ENCODE measurements at places on chromosomes 16 and 17.

DNA sequence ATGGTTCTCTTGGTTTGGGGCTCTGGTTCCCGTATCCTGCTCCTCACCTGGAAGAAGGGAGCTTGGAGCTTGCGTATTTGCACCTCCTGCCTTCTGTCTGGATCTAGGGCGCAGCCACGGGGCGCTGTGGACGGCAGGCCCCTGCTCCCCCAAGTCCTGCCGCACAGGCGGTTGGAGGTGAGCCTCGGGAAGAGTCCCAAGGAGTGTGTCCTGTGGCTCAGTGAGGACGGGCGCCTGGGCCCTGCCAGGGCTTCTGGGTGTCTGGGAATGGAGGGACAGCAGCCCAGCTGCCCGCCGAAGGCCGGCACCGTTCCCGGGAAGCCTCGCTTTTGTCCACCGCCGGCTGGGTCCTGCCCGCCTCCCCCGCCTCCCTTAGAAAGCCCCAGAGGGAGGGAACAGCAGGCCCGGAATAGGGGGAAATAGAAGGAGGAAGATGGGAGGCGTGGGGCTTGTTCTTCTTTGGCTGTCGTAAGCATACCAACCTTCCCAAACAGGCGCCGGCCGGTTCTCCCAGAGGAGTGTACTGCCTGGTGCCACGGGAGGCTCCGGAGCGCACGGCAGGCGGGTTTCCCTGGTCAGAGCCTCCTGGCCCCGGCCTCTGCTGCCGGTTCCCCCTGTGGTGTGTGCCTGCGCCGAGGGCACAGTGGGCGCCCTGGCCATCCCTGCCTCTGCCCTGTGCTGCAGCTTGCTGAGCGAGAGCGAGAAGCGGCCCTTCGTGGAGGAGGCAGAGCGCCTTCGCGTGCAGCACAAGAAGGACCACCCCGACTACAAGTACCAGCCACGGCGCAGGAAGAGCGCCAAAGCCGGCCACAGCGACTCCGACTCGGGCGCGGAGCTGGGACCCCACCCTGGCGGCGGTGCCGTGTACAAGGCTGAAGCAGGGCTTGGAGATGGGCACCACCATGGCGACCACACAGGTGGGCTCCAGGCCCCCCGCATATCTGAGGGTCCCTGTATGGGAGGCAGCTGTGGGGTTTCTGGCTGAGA, 1.8 kb downstream of the SOX8 start:
- H3K27me3 ChIP-seq: peaks cover 28% of the 10 kb centered on the region
- H3K4me3 ChIP-seq: peak overlapping the region; percentile 79
- H3K36me3 ChIP-seq: no peaks in the 10 kb centered on the region

DNA sequence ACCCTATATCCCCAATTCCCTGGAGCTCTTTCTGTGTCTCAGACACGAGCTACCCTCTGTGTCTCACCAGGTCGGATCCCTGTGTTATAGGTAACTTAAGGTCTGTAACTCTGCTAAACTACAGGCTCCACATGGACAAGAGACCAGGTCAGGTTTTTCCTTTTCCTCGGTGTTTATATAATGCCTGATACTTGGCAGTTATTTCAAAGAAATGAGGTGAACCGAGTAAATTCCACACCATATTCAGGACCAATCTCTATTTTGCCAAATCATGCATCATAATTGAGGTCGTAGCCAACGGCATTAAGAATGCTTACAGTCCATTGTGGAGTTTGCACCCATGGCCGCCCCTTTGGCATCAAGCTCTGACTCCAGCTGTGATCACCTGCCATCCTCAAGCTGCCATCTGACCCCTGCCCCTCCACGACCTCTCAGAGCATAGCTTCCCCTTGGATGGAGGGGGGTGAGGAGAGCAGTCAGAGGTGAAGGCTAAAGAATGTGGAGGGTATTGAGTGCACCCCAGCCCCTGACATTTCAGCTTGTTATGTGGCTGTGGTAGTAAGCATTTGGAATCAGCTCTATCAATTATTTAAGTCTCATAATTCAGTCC, 434.7 kb upstream of the RBFOX1 start:
- H3K36me3 ChIP-seq: no peaks in the 10 kb centered on the region
- H3K4me1 ChIP-seq: peaks cover 11% of the 10 kb centered on the region
- peaks cover 31% of the 10 kb centered on the region for H3K27me3 ChIP-seq

DNA sequence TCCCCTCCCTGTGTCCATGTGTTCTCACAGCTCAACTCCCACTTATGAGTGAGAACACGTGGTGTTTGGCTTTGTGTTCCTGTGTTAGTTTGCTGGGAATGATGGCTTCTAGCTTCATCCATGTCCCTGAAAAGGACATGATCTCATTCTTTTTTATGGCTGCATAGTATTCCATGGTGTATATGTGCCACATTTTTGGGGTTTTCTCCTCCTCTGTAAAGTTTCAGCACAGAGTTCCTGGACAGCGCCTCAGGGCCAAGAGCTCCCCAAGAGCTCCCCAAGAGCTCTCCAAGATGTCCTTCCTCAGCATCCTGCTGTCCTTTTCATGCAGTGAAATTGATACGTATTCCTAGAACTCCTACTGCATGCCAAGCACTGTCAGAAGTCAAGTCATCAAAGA, 6.9 kb upstream of the ABAT start:
- H3K27me3 ChIP-seq: peaks cover 30% of the 10 kb centered on the region
- H3K27ac ChIP-seq: no peak overlapping the region
- no peaks in the 10 kb centered on the region for H3K4me1 ChIP-seq
- no peak overlapping the region for H3K4me3 ChIP-seq
- H3K36me3 ChIP-seq: no peaks in the 10 kb centered on the region
- DNase-seq: no peak

- no peaks in the 10 kb centered on the region for H3K27me3 ChIP-seq
- no peak overlapping the region for H3K27ac ChIP-seq
- no peak for DNase-seq
- peaks cover 22% of the 10 kb centered on the region for H3K4me1 ChIP-seq
Measured at GRCh38 chr16:82136956-82137821, 32.8 kb downstream of the MPHOSPH6 start.

DNA sequence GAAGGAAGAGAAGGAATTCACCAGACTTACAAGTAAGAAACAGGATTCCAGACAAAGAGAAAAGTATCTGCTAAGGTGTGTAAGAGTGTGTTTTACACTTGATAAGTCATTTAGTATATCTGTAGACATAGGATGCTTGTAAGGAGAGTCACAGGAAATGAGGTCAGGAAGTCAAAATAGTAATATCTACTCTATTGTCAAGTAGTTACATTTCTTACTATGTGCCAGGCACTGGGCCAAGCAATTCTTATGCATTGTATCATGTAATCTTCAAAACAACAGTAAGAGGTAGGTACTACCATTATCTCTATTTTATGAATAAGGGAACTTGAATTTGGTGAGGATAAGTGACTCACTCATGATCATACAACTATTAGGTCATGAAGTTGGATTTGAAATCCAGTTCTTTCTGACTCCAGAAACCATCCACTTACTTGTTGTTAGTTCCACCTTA, 129.1 kb downstream of the SNX11 start:
- no peaks in the 10 kb centered on the region for H3K27me3 ChIP-seq
- H3K36me3 ChIP-seq: peaks cover 5% of the 10 kb centered on the region
- no peak overlapping the region for H3K27ac ChIP-seq
- DNase-seq: no peak

DNA sequence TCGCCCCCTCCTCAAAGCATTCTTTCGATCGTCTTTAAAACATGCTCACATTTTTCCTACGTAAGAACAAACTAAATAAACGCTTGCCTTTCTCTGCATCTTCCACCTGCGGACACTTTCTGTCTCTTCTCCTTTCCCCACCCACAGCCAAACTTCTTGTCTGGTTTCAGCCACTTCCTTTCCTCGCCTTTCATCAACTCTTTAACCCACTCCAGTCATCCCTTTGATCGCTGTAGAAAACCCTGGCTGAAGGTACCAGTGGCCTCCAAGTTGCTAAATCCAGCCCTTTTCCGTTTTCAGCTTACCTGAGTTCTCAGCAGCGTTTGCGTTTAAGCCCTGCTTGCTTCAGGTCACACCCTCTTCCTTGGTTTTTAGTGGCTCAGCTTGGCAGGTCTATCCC, 483 bp downstream of the RPA1 start:
- H3K36me3 ChIP-seq: peaks cover 37% of the 10 kb centered on the region
- H3K27ac ChIP-seq: peak overlapping the region; percentile 52
- H3K27me3 ChIP-seq: peaks cover 2% of the 10 kb centered on the region
- peaks cover 44% of the 10 kb centered on the region for H3K4me1 ChIP-seq
- peak overlapping the region; percentile 95 for H3K4me3 ChIP-seq

GRCh38 chr16:85610446-85611193, 2.5 kb upstream of the GSE1 start:
- H3K4me1 ChIP-seq: peaks cover 55% of the 10 kb centered on the region
- peak; percentile 96 for DNase-seq
- peaks cover 22% of the 10 kb centered on the region for H3K27me3 ChIP-seq
- peak overlapping the region; percentile 72 for H3K4me3 ChIP-seq
- H3K27ac ChIP-seq: no peak overlapping the region

DNA sequence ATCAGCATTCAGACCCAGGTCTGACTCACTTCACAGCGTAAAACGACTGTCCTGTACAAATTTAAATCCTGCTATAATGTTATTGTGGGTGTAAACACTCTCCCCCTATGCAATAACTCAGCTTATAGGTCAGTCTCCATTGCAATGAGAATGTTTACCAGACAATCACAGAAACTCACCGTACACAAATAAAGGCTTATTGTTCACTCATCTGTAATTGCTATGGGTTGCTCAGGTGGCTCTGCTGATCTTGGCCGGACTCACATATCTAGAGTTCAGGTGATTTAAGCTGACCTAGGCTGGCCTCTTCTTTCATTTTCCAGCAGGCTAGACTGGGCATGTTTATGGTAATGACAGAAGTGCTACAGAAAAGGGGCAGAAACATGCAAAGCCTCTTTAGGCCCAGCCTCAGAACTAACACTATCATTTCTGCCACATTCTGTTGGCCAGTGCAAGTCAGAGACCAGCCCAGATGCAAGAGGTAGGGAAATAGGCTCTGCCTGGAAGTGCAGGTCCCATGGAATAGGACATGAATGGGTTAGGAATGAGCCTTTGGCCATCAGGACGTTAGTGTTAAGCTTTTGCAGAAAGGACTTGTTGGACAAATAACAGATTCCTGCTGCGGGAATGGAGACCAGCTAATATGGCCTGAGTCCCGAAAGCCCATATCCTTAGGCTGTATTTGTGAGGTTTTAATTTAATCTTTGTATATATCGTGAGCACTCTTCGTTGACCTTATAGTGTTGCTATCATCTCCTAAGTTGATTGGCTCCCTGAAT, 44.0 kb downstream of the HLF start:
- H3K4me1 ChIP-seq: no peaks in the 10 kb centered on the region
- no peak overlapping the region for H3K4me3 ChIP-seq
- peaks cover 5% of the 10 kb centered on the region for H3K27me3 ChIP-seq
- H3K27ac ChIP-seq: no peak overlapping the region
- DNase-seq: no peak

GRCh38 chr17:8488901-8489300, 53.2 kb downstream of the NDEL1 start:
- H3K27me3 ChIP-seq: no peaks in the 10 kb centered on the region
- no peak overlapping the region for H3K27ac ChIP-seq
- no peaks in the 10 kb centered on the region for H3K4me1 ChIP-seq

GRCh38 chr17:3669548-3669947, 936 bp downstream of the EMC6 start:
- peak overlapping the region; percentile 99 for H3K4me3 ChIP-seq
- DNase-seq: no peak

- H3K4me1 ChIP-seq: peaks cover 37% of the 10 kb centered on the region
- DNase-seq: no peak
- no peaks in the 10 kb centered on the region for H3K27me3 ChIP-seq
Measured at GRCh38 chr16:12245921-12246720, 269.6 kb downstream of the SNX29 start.

DNA sequence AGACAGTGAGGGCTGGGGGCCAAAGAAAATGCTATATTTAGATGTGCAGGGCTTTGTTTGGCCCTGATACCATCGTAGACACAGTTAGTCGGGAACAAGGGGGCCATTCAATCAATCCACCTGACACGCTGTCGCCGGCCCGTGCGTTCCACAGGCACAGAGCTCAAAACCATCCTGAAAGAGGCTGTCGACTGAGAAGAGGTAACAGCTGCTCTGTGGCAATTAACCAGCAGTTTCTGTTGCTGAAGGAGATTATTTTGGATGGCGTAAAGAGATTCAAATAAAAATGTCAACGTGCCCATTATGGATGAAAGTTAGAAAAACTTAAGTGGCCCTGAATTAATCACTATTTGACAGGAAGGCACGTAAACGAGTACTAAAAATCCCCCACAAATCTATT, 276.2 kb upstream of the IRX5 start:
- H3K27me3 ChIP-seq: peaks cover 18% of the 10 kb centered on the region
- H3K4me1 ChIP-seq: peaks cover 82% of the 10 kb centered on the region
- H3K27ac ChIP-seq: no peak overlapping the region
- H3K36me3 ChIP-seq: no peaks in the 10 kb centered on the region
- peak; percentile 38 for DNase-seq

- no peak overlapping the region for H3K27ac ChIP-seq
- no peaks in the 10 kb centered on the region for H3K4me1 ChIP-seq
- H3K36me3 ChIP-seq: no peaks in the 10 kb centered on the region
- no peak overlapping the region for H3K4me3 ChIP-seq
Measured at GRCh38 chr16:61432421-61432820, 603.8 kb downstream of the CDH8 start.

GRCh38 chr16:88769617-88770460, 15.2 kb downstream of the PIEZO1 start:
- H3K36me3 ChIP-seq: no peaks in the 10 kb centered on the region
- no peak overlapping the region for H3K27ac ChIP-seq
- peaks cover 20% of the 10 kb centered on the region for H3K27me3 ChIP-seq
- H3K4me3 ChIP-seq: peak overlapping the region; percentile 50

DNA sequence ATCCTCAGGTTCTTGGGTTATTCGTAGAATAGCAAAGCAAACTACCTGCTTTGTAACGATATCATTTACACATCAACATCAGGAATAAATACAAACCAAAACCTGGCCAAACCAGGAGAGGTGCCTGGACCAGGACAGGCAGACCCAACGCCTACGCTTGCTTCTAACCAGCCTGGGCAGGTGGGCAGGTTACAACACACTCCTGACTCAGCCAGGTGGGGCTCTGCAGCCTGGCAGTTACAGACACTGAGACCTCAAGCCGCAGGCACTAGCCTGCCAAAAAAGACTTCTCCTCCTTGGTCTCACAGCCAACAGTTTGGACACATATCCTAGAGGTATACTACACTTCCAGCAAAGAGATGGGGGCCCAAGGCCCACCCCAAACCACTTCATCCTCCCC, 14.0 kb downstream of the ANKRD11 start:
- no peak for DNase-seq
- no peaks in the 10 kb centered on the region for H3K27me3 ChIP-seq
- H3K4me3 ChIP-seq: no peak overlapping the region
- H3K36me3 ChIP-seq: peaks cover 42% of the 10 kb centered on the region

DNA sequence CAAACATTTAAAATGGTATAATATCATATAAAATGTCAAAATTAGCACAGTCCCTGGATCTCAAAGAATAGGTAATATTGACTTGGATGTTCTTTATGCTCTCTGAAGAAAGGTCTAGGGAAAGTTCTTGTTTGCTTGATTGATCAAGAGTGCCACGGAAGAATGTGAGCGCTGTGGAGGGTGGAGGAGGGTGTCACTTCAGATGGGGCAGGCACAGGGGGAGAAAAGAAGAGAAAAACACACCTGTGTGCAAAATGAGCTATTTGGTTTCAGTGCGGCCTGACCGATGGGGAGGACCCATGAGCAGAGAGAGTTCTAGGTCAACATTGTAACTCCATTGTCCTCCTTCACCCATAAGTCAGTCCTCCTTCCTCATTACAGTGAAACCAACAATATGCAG, 8.8 kb upstream of the VPS4A start:
- no peak for DNase-seq
- H3K36me3 ChIP-seq: peaks cover 31% of the 10 kb centered on the region
- H3K4me1 ChIP-seq: peaks cover 10% of the 10 kb centered on the region
- H3K27ac ChIP-seq: peak overlapping the region; percentile 28
